ENCODE measurements at places on chromosomes 2 and 18. TPM values are rescaled to one million over a fixed set of nuclear protein-coding genes. Genes with fewer than 3 reads are reported as not detected.

PPP1R1C gene
- total RNA-seq, result 2.7 TPM

CNGA3 gene
- total RNA-seq, result not detected

GPR155 gene
- 1.4 TPM for total RNA-seq

ARHGAP25 gene
- total RNA-seq, result 0.51 TPM

ANKRD36B gene
- total RNA-seq, result 19.4 TPM

AFF3 gene
- total RNA-seq, result not detected

DNA sequence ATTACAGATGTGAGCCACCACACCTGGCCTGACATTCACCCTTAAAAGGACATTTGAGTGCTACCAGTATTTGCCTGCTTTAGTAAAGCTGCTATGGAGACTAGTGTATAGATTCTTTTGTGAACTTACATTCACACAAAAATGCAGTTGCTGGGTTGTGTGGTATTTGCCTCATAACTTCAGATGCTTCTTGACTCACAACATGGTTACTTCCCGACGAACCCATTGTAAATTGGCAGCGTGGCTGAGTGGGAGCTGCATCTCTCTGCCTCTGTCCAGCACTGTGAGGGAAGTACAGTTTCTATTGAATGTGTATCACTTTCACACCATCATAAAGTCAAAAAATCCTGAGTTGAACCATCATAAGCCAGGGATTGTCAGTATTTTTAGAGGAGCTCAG, 56.9 kb downstream of the RRM2 start:
- H3K27ac ChIP-seq, result no peak overlapping the region
- no peaks in the 10 kb centered on the region for H3K4me1 ChIP-seq
- DNase-seq, result no peak

DNA sequence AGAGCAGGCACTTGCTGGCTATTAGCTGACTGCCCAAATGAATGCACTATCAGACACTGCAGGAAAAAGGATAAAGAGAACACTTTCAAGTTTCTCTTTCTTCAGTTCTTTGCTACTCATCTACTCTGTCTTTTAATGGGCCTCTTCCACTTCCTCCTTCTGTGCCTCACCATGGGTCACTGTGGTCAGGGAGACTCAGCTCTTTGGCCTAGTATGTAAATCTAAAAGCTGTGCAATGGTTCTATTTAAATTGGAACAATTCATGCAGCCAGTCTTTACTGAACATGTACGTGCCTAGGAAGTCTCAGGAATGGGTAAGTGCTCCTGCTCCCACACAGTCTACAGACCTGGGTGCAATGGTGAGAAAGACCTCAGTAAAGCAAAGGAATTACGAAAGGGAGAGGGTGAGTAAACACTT, 79.1 kb upstream of the DNMT3A start:
- no peak overlapping the region for H3K4me3 ChIP-seq
- no peaks in the 10 kb centered on the region for H3K27me3 ChIP-seq
- H3K27ac ChIP-seq, result no peak overlapping the region
- DNase-seq, result no peak
- no peaks in the 10 kb centered on the region for H3K36me3 ChIP-seq

GRCh38 chr18:67455890-67456501, 60.5 kb downstream of the DSEL start:
- DNase-seq, result no peak
- H3K36me3 ChIP-seq, result no peaks in the 10 kb centered on the region
- no peak overlapping the region for H3K27ac ChIP-seq
- H3K27me3 ChIP-seq, result no peaks in the 10 kb centered on the region
- no peaks in the 10 kb centered on the region for H3K4me1 ChIP-seq

GRCh38 chr2:10514743-10515142, 66.6 kb upstream of the ODC1 start:
- peaks cover 12% of the 10 kb centered on the region for H3K4me1 ChIP-seq
- peak; percentile 74 for DNase-seq

DNA sequence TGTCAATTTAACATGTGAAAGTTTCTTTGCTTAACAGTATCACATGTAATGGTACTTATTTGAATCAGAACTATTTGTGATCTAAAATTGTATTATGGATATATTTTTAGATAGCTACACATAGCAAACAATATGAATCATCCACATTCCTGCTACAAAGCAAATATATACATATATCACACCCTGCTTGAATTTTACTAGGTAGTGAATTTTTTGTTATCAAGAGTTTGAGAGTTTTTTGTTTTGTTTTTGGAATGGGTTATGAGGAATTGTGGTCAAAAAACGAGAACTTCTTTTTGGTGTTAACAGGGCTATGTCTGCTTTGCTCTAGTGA, 635.7 kb downstream of the NRXN1 start:
- peaks cover 19% of the 10 kb centered on the region for H3K27me3 ChIP-seq
- no peak overlapping the region for H3K4me3 ChIP-seq
- DNase-seq, result no peak

- peaks cover 36% of the 10 kb centered on the region for H3K27me3 ChIP-seq
- H3K27ac ChIP-seq, result no peak overlapping the region
- no peak for DNase-seq
- peak overlapping the region; percentile 74 for H3K4me3 ChIP-seq
Observed at GRCh38 chr2:170713543-170714380, 1.4 kb upstream of the SP5 start.

- H3K4me3 ChIP-seq, result no peak overlapping the region
- H3K4me1 ChIP-seq, result peaks cover 65% of the 10 kb centered on the region
- DNase-seq, result no peak
- H3K27me3 ChIP-seq, result no peaks in the 10 kb centered on the region
- no peak overlapping the region for H3K27ac ChIP-seq
Observed at GRCh38 chr2:43461453-43462073, 134.3 kb downstream of the THADA start.

GRCh38 chr18:8744038-8744437, 38.7 kb downstream of the MTCL1 start:
- no peak overlapping the region for H3K4me3 ChIP-seq
- H3K27ac ChIP-seq, result peak overlapping the region; percentile 67
- peaks cover 54% of the 10 kb centered on the region for H3K4me1 ChIP-seq
- DNase-seq, result no peak
- no peaks in the 10 kb centered on the region for H3K27me3 ChIP-seq

DNA sequence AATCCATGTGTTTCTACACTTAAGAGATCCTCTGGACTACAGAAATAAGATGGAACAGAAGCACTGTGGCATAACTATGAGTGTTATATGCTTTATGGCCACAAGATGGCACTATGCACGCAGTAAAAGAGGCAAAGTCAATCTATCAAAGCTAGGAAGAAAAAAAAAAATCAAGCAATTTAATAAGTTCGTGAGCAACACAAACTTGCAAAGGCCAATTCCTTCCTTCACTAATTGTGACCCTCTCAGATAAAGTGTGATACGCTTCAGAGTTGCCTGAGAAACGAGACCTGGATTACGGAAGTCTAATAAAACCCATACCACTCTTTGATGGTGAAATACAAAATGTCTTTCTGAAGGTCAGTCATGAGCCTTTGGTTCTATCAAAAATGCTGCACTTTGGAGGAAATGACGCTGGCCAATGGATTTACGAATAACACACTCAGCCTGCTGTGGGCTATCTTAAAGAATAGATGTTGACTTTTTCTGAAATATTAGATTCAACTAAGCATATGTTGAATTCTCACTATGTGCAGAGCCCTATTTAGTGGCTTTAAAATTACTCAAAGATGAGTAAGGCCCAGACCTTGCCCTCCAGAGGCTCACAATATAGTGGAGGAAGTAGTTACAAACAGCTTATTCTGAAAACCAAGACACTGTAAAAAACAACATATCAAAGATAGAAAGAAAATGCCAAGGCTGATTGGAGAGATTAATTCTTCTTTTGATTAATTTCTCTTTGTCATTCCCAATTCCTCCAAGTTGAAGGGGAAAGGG, 35.5 kb upstream of the TTR start:
- H3K4me1 ChIP-seq, result peaks cover 28% of the 10 kb centered on the region
- H3K4me3 ChIP-seq, result no peak overlapping the region
- H3K27me3 ChIP-seq, result no peaks in the 10 kb centered on the region
- H3K36me3 ChIP-seq, result no peaks in the 10 kb centered on the region
- peak; percentile 55 for DNase-seq

- no peak for DNase-seq
- H3K4me3 ChIP-seq, result no peak overlapping the region
- H3K27ac ChIP-seq, result no peak overlapping the region
- H3K4me1 ChIP-seq, result peaks cover 25% of the 10 kb centered on the region
- H3K36me3 ChIP-seq, result peaks cover 33% of the 10 kb centered on the region
Observed at GRCh38 chr2:118010473-118010872, 3.4 kb downstream of the CCDC93 start.

DNA sequence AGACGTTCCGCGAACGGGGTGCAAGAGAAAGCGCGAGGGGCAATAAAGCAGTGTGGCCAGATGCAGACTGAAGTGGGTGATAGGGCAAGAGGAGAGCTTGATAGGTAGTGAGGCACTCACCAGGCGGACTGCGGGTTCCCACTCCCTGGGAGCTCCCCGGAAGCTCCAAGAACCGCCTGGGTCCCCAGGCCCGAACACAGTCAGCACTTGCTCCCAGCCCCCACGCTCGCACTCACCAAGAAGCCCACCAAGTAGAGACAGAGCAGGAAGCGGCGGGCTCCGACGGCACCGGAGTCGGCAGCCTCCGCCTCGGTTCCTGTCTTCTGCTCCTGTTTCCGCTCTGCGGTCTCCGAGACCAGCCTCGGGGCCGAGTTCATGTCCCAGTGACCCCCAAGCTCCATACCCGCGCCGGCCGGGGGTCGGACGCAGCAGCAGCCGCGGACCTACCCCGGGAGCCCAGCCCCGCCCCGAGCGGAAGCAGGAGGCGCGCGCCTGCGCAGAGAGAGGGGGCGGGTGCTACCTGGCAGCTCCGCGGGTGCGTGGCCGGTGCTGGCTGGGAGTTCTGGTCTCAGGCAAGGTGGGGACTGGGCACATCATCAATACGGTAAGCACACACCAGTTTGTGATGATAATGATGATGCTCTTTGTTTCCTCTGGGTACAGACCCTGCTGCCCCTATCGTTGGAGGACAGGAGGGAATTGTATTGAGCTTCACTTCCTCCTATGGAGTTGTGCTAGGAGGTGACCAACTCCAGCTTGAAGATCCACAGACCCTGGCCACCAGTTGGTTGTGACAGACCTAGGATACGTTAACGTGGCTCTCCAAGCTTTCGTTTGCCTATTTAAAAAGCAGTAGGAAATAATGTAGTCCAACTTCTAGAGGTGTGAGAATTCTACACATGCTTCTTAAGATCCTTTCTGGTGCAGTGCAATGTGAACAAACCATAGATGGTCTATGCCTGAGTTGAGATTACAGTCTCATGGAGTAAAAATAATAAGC, 25.1 kb upstream of the TMEM182 start:
- H3K27me3 ChIP-seq, result no peaks in the 10 kb centered on the region
- peaks cover 19% of the 10 kb centered on the region for H3K36me3 ChIP-seq
- H3K4me3 ChIP-seq, result peak overlapping the region; percentile 99
- DNase-seq, result peak; percentile 89
- H3K4me1 ChIP-seq, result peaks cover 9% of the 10 kb centered on the region

DNA sequence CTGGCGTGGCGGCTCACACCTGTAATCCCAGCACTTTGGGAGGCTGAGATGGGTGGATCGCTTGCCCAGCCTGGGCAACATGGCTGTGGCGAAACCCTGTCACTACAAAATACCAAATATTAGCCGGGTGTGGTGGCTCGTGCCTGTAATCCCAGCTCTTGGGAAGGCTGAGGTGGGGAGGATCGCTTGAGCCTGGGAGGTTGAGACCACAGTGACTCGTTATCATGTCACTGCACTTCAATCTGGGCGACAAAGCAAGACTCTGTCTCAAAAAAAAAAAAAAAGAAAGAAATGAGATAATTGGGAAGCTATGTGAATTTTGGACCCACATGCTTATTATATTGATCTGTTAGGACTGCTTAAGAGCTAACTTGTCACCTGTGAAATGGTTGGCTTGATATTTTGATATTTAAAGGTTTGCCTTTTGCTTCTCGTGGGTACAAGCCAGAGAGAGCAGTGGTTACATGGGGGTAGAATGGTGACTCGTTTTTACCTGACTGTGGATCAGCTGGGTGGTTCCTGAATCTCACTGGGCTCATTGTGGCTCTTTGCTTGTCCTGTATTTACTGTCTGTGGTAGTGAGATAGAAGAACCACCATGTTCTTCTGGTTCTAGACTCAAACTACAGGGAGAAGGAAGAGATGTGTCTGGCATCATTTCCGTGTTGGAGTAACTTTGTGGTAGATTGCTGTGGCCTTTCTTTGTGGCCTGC, 28.9 kb downstream of the ZNF532 start:
- DNase-seq, result no peak
- H3K27ac ChIP-seq, result peak overlapping the region; percentile 51
- no peak overlapping the region for H3K4me3 ChIP-seq
- H3K36me3 ChIP-seq, result peaks cover 49% of the 10 kb centered on the region
- H3K4me1 ChIP-seq, result peaks cover 67% of the 10 kb centered on the region

GRCh38 chr2:174753038-174753633, 11.1 kb downstream of the CHRNA1 start:
- no peaks in the 10 kb centered on the region for H3K27me3 ChIP-seq
- H3K36me3 ChIP-seq, result no peaks in the 10 kb centered on the region
- no peak for DNase-seq
- H3K27ac ChIP-seq, result no peak overlapping the region

- H3K27me3 ChIP-seq, result no peaks in the 10 kb centered on the region
- no peak overlapping the region for H3K4me3 ChIP-seq
- no peak for DNase-seq
- H3K36me3 ChIP-seq, result no peaks in the 10 kb centered on the region
- no peak overlapping the region for H3K27ac ChIP-seq
- no peaks in the 10 kb centered on the region for H3K4me1 ChIP-seq
Observed at GRCh38 chr2:168422584-168422983, 33.5 kb upstream of the CERS6 start.

GRCh38 chr2:121904656-121905055, 149.2 kb downstream of the TSN start:
- H3K27me3 ChIP-seq, result peaks cover 80% of the 10 kb centered on the region
- no peak overlapping the region for H3K27ac ChIP-seq
- DNase-seq, result no peak

GRCh38 chr2:43307046-43307445, 80.6 kb upstream of the ZFP36L2 start:
- H3K4me1 ChIP-seq, result peaks cover 30% of the 10 kb centered on the region
- no peaks in the 10 kb centered on the region for H3K27me3 ChIP-seq
- H3K4me3 ChIP-seq, result no peak overlapping the region

- peaks cover 17% of the 10 kb centered on the region for H3K4me1 ChIP-seq
- no peak for DNase-seq
- no peaks in the 10 kb centered on the region for H3K27me3 ChIP-seq
- H3K27ac ChIP-seq, result no peak overlapping the region
Observed at GRCh38 chr2:55225481-55226020, 6.5 kb downstream of the CLHC1 start.

Data from Calu3 (cell line).